ENCODE measurements at places on chromosomes 11 and 22.

GRCh38 chr11:121372028-121372427 lies 79.5 kb downstream of the SC5D start:
- no peak for DNase-seq

DNA sequence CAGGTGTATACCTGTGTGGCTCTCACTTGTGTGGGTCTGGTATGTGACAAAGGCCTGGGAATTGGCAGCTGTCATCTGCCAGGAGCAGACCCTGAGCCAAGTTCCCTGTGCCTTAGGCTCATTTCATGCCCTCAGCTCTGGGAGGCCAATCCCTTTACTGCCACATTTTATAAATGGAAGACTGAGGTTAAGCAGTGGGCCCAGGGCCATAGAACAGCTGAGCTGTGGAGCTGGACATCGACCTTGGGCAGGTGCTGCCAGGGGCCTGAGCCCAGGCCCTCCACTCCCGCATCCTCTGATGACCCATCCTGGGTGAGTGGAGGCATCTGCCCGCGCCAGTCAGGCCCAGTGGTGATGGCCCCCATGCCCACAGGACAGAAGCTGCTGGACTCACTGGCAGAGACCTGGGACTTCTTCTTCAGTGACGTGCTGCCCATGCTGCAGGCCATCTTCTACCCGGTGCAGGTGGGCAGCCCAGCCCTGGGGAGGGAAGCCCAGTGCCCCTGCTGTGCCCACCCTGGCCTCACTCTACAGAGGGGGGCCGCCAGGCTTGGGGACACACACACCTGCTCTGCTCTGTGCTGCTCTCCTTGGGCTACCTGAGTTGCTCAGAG lies 20.9 kb upstream of the ARHGAP8 start:
- no peak for DNase-seq

DNA sequence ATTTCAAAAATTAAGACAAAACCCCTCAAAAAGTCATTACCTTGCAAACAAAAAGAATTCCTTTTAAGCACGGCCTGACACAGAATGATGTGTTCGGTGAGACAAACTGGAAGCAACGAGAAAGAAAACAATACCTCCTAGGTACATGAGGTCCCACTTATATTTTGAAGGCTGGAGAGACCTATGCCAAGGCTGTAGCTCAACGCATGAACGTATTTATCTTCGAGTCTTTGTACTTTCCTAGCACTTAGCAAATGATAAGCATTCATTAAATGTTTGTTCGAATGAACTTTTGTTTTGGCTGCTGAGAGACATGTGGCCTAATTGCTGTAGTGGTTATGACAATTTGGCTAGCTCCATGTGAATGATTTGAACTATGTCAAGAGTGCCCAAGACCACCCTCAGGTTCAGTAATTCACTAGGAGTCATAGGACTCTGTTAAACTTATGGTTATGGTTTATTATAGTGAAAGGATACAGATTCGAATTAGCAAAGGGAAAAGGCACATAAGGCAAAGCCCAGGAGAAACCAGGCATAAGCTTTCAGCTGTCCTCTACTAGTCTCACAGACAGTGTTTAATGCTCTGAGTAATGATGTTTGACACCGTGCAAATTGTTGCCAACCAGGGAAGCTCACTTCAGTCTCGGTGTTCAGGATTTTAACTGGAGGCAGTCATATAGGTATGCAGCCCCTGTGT lies 26.0 kb upstream of the HORMAD2 start:
- DNase-seq: no peak

- DNase-seq: no peak
These were observed 8.9 kb upstream of the SEPTIN5 start for GRCh38 chr22:19705181-19705934.

GRCh38 chr11:6258571-6259081 lies 1.0 kb upstream of the CCKBR start:
- DNase-seq: no peak

- DNase-seq: no peak
These were observed 2.2 kb upstream of the SLC35C1 start for GRCh38 chr11:45802531-45803317.

DNA sequence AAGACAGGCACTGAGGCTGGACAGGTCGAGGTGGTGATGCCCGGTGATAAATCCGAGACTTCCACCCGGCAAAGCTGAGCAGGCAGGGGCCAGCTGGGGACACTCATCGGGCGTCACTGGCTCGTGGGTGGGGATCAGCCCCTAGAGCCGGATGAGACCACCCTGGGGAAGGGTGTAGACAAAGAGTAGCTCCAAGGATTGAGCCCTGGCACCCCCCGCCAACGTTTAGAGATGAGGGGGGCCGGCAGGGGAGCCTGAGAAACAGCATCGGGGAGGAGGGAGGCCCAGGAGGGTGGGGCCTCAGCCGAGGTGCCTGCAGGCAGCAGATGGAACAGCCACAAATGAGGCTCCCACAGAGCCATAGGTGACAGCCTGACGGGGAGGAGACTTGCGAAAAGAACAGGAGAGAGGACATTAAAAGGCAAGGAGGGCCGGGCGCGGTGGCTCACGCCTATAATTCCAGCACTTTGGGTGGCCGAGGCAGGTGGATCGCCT lies 27.4 kb upstream of the CBX7 start:
- DNase-seq: no peak
